Activated naive CD8-positive, alpha-beta T cell treated with anti-CD3 and anti-CD28 coated beads, Interleukin-2, amount 10 ng/mL, durations not matched to agents 7 days and 5 days (primary cell): ENCODE measurements at places on chromosomes 1 and 21. TPM values are rescaled to one million over a fixed set of nuclear protein-coding genes. Genes with fewer than 3 reads are reported as not detected.

GRCh38 chr1:91054780-91055481 lies 33.1 kb upstream of the ZNF644 start:
- no peaks in the 10 kb centered on the region for H3K36me3 ChIP-seq
- DNase-seq = no peak
- H3K4me1 ChIP-seq = no peaks in the 10 kb centered on the region
- no peak overlapping the region for H3K27ac ChIP-seq
- H3K27me3 ChIP-seq = peaks cover 5% of the 10 kb centered on the region

- DNase-seq = no peak
- peaks cover 15% of the 10 kb centered on the region for H3K27me3 ChIP-seq
- no peaks in the 10 kb centered on the region for H3K36me3 ChIP-seq
- H3K4me1 ChIP-seq = no peaks in the 10 kb centered on the region
- H3K27ac ChIP-seq = no peak overlapping the region
Observed at GRCh38 chr1:15198684-15199083, 45.1 kb downstream of the TMEM51 start.

DNA sequence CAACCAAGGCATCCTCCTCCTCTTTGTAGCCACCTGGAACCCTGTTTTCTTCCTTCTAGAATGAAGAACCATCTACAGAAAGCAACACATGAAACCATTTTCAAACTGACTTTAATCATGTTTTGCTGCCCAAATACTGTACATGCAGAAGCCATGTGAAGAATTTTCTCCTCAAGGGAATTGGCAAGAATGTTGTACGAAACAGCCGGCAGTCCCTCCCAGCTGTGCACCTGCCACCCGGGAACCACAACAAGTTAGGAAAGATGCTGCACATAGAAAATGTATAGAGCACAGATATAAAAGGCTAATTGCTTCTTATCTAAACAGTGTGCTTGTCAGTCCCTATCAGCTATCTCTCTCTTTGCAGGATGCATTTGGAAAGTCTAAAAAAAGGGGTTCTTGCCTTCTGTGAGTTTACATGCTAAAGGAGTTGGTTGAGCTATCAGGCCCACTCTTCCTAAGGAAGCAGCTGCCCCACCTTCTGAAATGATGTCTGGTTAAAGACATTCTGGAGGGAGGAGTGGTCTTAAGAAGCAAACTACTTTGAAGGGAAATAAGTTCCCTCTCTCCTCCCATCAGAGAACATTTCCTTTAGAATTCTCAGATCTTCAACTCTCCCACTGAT lies 44.8 kb downstream of the RIMS3 start:
- H3K4me1 ChIP-seq = peaks cover 12% of the 10 kb centered on the region
- no peaks in the 10 kb centered on the region for H3K36me3 ChIP-seq
- H3K27me3 ChIP-seq = peaks cover 4% of the 10 kb centered on the region
- no peak for DNase-seq
- no peak overlapping the region for H3K27ac ChIP-seq

DNA sequence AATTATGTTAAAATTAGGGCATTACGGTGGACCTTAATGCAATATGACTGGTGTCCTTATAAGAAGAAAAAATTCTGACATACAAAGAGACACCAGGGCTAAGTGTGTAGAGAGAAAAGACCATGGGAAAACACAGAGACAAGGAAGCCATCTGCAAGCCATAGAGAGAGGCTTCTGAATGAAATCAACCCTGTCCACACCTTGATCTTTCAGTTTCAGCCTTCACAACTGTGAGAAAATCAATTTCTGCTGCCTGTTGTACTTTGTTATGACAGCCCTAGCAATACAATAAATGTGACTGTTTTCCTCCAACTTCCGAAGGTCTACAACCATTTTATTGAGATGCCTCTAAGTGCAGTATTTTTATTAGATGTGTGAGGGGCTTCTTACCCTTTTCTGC lies 1407.2 kb downstream of the MRPL39 start:
- H3K4me3 ChIP-seq = no peak overlapping the region
- H3K27ac ChIP-seq = no peak overlapping the region
- no peaks in the 10 kb centered on the region for H3K27me3 ChIP-seq
- H3K4me1 ChIP-seq = peaks cover 2% of the 10 kb centered on the region

DNA sequence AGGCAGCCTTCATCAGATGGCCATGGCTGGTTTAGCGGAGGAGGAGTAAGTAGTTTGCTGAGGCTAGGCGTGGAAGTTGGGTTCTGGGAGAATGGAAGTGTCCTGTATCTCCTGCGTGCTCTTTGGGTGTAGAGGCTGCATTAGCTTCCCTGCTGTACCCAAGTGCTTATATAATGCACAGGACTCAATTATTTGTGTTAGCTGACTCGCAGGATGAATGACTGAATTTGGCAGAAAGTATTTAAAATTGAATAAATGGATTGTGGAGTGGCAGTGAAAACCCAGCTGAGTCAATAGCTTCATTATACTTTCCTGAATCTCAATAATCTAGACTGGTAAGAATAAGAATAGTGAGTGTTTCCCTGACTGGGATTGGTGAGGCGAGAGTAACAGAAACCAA lies 13.8 kb downstream of the DNTTIP2 start:
- H3K4me1 ChIP-seq = no peaks in the 10 kb centered on the region
- peaks cover 18% of the 10 kb centered on the region for H3K36me3 ChIP-seq
- no peak overlapping the region for H3K27ac ChIP-seq
- H3K27me3 ChIP-seq = peaks cover 3% of the 10 kb centered on the region
- no peak for DNase-seq

- peaks cover 12% of the 10 kb centered on the region for H3K27me3 ChIP-seq
- no peak overlapping the region for H3K27ac ChIP-seq
- no peaks in the 10 kb centered on the region for H3K4me1 ChIP-seq
Observed at GRCh38 chr1:227298512-227299240, 19.6 kb downstream of the CDC42BPA start.

- H3K27me3 ChIP-seq = peaks cover 46% of the 10 kb centered on the region
- H3K36me3 ChIP-seq = peaks cover 1% of the 10 kb centered on the region
- H3K4me3 ChIP-seq = no peak overlapping the region
- DNase-seq = peak; percentile 22
Observed at GRCh38 chr21:45013260-45013841, 61.0 kb upstream of the ADARB1 start.

GRCh38 chr1:179177182-179177581 lies 52.3 kb downstream of the ABL2 start:
- no peak overlapping the region for H3K27ac ChIP-seq
- H3K36me3 ChIP-seq = no peaks in the 10 kb centered on the region
- no peak for DNase-seq
- H3K4me1 ChIP-seq = peaks cover 2% of the 10 kb centered on the region
- H3K27me3 ChIP-seq = no peaks in the 10 kb centered on the region

GRCh38 chr1:1908506-1908791 lies 6.6 kb upstream of the CALML6 start:
- H3K4me3 ChIP-seq = peak overlapping the region; percentile 71
- H3K36me3 ChIP-seq = no peaks in the 10 kb centered on the region
- peaks cover 12% of the 10 kb centered on the region for H3K4me1 ChIP-seq
- H3K27me3 ChIP-seq = peaks cover 3% of the 10 kb centered on the region
- H3K27ac ChIP-seq = peak overlapping the region; percentile 73

- no peaks in the 10 kb centered on the region for H3K4me1 ChIP-seq
- H3K4me3 ChIP-seq = no peak overlapping the region
- peaks cover 20% of the 10 kb centered on the region for H3K36me3 ChIP-seq
- no peaks in the 10 kb centered on the region for H3K27me3 ChIP-seq
- DNase-seq = no peak
- no peak overlapping the region for H3K27ac ChIP-seq
Observed at GRCh38 chr1:185585770-185586169, 148.4 kb upstream of the HMCN1 start.

GRCh38 chr1:2053217-2053616 lies 3.0 kb downstream of the PRKCZ start:
- peaks cover 8% of the 10 kb centered on the region for H3K4me1 ChIP-seq
- no peak for DNase-seq
- no peaks in the 10 kb centered on the region for H3K36me3 ChIP-seq

- no peak overlapping the region for H3K4me3 ChIP-seq
- H3K27ac ChIP-seq = no peak overlapping the region
- no peaks in the 10 kb centered on the region for H3K27me3 ChIP-seq
- no peaks in the 10 kb centered on the region for H3K36me3 ChIP-seq
- DNase-seq = no peak
Observed at GRCh38 chr1:82265436-82265835, 464.7 kb downstream of the ADGRL2 start.

GRCh38 chr1:2628933-2629626 lies 3.7 kb downstream of the MMEL1 start:
- peaks cover 1% of the 10 kb centered on the region for H3K4me1 ChIP-seq
- H3K27ac ChIP-seq = no peak overlapping the region
- H3K4me3 ChIP-seq = no peak overlapping the region
- peaks cover 39% of the 10 kb centered on the region for H3K27me3 ChIP-seq
- no peak for DNase-seq

GRCh38 chr21:33682992-33683627 lies 40.8 kb downstream of the ITSN1 start:
- peaks cover 21% of the 10 kb centered on the region for H3K27me3 ChIP-seq
- no peaks in the 10 kb centered on the region for H3K36me3 ChIP-seq
- H3K4me3 ChIP-seq = no peak overlapping the region
- no peak overlapping the region for H3K27ac ChIP-seq
- DNase-seq = no peak
- H3K4me1 ChIP-seq = no peaks in the 10 kb centered on the region

DNA sequence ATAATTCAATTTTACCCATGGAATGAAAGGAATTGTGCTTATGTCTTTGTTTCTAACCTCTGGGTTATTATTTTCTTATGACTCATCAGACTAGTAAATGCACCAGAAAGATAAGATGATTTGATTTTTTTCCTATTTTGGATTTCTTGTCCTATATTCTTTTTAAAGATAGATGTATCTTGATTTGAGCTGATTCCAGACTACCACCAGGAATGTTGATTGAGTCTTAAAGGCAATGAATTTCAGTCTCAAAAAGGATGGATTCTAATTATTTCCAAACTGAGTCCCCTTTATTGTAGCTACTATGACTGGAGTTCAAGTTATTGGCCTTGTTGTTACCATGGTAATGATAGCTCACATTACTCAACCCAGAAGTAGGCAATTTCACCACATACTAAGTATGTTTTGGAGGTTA lies 95.8 kb upstream of the RGS4 start:
- H3K27me3 ChIP-seq = no peaks in the 10 kb centered on the region
- H3K4me1 ChIP-seq = no peaks in the 10 kb centered on the region
- no peak overlapping the region for H3K27ac ChIP-seq

- peaks cover 7% of the 10 kb centered on the region for H3K4me1 ChIP-seq
- H3K4me3 ChIP-seq = peak overlapping the region; percentile 49
- H3K27me3 ChIP-seq = peaks cover 58% of the 10 kb centered on the region
- H3K27ac ChIP-seq = no peak overlapping the region
- DNase-seq = peak; percentile 51
Observed at GRCh38 chr1:205344066-205344928, 12.4 kb downstream of the KLHDC8A start.

DNA sequence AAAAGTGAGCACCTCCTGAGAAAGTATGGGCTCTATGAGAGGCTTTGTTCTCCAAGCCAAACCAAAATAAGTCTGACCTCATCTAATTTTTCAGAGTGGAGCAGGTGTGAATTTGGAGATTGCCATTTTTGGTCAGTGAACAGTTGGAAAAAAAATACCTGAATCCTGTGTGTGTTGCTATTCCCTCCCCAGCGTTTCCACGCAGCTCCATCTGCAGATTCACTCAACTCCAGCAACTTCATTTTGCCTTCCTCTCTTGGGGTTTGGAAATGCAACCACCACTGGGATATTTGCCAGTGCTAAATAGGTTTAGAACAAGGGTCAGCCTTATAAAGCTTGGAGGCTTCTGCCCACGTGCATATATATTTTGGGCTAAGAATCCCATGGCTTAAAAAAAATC lies 11.2 kb downstream of the CASQ2 start:
- DNase-seq = no peak
- H3K4me3 ChIP-seq = no peak overlapping the region
- no peaks in the 10 kb centered on the region for H3K4me1 ChIP-seq
- H3K27me3 ChIP-seq = peaks cover 9% of the 10 kb centered on the region
- H3K36me3 ChIP-seq = no peaks in the 10 kb centered on the region

DNA sequence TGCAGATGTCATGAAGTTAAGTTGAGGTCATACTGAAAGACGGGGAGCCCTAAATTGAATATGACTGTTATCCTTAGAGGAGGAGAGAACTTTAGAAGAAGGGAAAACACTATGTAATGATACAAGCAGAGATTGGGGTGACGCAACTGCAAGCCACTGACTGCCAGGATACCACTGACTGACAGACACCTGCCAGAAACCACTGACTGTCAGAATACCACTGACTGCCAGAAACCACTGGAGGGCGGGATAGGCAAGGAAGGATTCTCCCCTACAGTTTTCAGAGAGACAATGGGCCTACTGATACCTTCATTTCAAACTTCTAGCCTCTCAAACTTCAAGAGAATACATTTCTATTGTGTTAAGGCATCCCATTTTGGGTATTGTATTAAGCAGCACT lies 388.7 kb downstream of the USH2A start:
- H3K4me3 ChIP-seq = no peak overlapping the region
- no peaks in the 10 kb centered on the region for H3K36me3 ChIP-seq
- no peaks in the 10 kb centered on the region for H3K4me1 ChIP-seq
- no peak overlapping the region for H3K27ac ChIP-seq

- H3K4me1 ChIP-seq = peaks cover 4% of the 10 kb centered on the region
- H3K27ac ChIP-seq = no peak overlapping the region
- H3K27me3 ChIP-seq = no peaks in the 10 kb centered on the region
- DNase-seq = no peak
Observed at GRCh38 chr1:229860926-229861325, 206.1 kb upstream of the GALNT2 start.

DNA sequence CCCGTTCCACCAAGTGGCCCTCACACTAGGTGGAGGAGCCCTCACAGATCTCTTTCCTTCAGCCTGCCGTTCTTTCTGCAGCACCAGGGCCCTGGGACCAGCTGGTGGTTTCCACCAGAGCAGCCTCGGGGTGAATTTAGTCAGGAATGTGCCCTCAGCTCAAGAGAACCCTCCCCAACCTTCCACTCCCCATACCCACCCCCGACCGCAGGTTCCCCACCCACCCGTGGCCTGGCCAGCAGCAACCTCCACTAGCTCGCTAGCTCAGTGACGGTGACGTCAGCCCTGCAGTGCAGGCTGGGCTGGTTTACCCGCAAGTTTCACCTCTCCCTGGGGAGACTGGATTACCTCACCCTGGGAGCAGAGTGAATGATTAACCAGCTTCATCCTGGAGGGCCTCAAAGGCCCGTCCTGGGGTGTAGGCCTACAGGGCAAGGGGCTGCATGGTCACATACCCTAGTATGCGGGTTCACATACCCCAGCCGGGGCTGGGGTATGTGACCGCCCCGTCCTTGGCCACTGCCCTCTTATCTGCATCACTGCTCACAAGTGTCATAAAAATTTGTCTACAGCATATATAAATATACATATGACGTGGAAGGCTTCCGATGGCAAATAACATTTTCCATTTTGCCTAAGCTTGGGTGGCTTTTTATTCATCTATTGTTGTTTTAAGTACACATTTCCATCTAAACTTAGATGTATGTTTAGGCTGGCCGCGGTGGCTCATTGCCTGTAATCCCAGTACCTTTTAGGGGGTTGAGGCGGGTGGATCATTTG lies 24.5 kb downstream of the ELF3 start:
- DNase-seq = no peak
- no peaks in the 10 kb centered on the region for H3K36me3 ChIP-seq

Gene RPTN
- total RNA-seq = not detected

Gene NPL
- 6.2 TPM for total RNA-seq

Gene RNU1-1
- total RNA-seq = 3,430 TPM

Gene PLEKHA6
- total RNA-seq = 0.97 TPM

Gene KCNQ4
- 1.5 TPM for total RNA-seq

Gene KRTAP13-3
- not detected for total RNA-seq

Gene OPRD1
- total RNA-seq = not detected

Gene HSF2BP
- total RNA-seq = 0.31 TPM

Gene C1orf226
- total RNA-seq = 0.06 TPM

Gene OR2T29
- total RNA-seq = not detected

Gene PLA2G2D
- not detected for total RNA-seq

Gene NEK2
- 32.7 TPM for total RNA-seq

Gene PCAT6
- total RNA-seq = 0.61 TPM

Gene GPR37L1
- not detected for total RNA-seq

Gene GSTM2
- total RNA-seq = 17.3 TPM

Gene EFHD2
- total RNA-seq = 49.4 TPM

Gene CHODL
- total RNA-seq = 0.28 TPM
